ENCODE measurements at places on chromosomes 12 and 14. TPM values are rescaled to one million over a fixed set of nuclear protein-coding genes. Genes with fewer than 3 reads are reported as not detected.
A peak's percentile ranks its signal among the peaks of the same experiment; 100 is the strongest.

DNA sequence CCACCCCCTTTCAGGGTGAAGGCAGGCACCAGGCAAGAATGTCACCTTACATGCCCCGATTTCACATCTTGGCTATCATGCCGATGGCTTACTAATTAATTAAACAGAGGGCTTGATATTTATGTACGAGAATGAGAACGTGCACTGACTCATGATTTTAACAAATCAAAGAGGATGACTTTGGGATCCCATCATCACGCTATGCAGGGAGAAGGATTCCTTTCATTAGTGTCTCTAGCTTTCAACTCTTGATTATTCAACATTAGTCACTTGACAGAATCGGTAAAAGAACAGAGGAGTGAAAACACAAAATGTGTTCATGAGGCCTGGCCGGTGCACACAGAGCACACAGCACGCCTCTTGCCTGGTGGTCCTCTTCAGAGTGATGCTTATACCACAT lies 80.6 kb downstream of the PRKAB1 start:
- H3K4me3 ChIP-seq: no peak overlapping the region
- no peaks in the 10 kb centered on the region for H3K36me3 ChIP-seq
- no peak for DNase-seq
- H3K4me1 ChIP-seq: no peaks in the 10 kb centered on the region
- no peak overlapping the region for H3K27ac ChIP-seq

Gene SAMD15
- 0.83 TPM for total RNA-seq

GRCh38 chr14:94772548-94772947 lies 2.6 kb upstream of the GSC start:
- H3K4me1 ChIP-seq: no peaks in the 10 kb centered on the region
- no peak overlapping the region for H3K27ac ChIP-seq
- no peak for DNase-seq
- peaks cover 43% of the 10 kb centered on the region for H3K27me3 ChIP-seq

GRCh38 chr12:131443019-131444000 lies 267.6 kb upstream of the SFSWAP start:
- DNase-seq: no peak
- H3K36me3 ChIP-seq: no peaks in the 10 kb centered on the region
- no peaks in the 10 kb centered on the region for H3K27me3 ChIP-seq
- no peaks in the 10 kb centered on the region for H3K4me1 ChIP-seq
- no peak overlapping the region for H3K4me3 ChIP-seq

GRCh38 chr14:89493406-89493805 lies 76.4 kb upstream of the FOXN3 start:
- no peak overlapping the region for H3K4me3 ChIP-seq
- H3K36me3 ChIP-seq: no peaks in the 10 kb centered on the region
- no peak overlapping the region for H3K27ac ChIP-seq
- no peaks in the 10 kb centered on the region for H3K4me1 ChIP-seq
- DNase-seq: no peak

DNA sequence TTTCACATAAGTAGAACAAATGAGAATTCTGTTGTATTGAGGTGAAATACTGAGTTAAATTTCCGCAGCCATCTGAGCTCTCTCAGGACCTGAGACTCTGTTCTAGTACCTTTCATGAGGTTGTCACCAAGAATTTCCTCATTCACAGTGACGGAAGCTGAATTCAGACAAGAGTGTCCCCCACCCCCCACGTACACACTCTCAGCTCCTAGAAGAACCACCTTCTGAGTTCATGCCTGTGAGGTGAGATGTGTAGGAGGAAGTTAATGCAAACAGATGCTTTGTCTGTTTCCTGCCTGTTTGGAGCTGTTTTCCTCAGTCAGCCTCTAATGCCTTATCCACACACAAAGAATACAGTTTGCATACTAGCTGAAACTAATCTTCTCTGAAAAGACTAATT lies 18.2 kb downstream of the BICDL1 start:
- H3K4me1 ChIP-seq: peaks cover 59% of the 10 kb centered on the region
- peak overlapping the region; percentile 48 for H3K27ac ChIP-seq
- H3K36me3 ChIP-seq: peaks cover 3% of the 10 kb centered on the region

Gene GLIPR1L1
- total RNA-seq: not detected

DNA sequence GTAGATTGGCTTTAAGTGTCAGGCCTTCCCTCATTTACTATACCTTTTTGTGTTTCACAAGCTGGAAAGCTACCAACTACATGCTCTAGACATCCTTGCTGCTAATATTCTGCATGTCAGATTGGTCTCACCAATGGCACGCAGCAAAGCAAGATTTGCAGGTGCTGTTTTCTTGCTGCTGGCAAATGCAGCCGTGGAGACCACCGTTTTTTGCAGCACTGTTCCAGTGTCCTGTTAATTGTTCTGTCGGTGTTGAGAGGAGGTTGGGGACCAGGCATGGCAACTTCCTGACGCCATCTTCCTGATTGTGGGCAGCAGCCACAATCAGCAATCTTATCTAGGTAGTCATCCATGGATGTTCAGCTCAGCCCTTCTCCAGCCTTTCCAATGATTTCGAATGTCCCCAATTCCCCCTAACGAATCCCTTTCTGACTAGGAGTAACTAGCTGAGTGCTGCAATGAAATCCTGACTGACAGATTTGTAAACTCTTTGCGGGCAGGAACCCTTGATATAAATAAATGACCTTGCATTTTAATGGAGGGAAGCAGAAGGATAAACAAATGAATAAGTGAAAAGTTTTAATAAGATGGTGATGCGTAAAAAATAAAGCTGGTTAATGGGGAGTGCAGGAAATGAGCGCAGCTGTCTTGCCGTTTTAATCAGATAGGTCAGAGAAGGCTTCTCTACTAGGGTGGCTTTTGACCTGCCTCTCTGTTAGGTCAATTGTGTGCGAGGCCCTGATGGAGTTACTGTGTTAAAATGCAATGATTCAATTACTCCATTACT lies 574 bp upstream of the CRADD start:
- peak overlapping the region; percentile 75 for H3K4me3 ChIP-seq
- H3K36me3 ChIP-seq: no peaks in the 10 kb centered on the region
- H3K27me3 ChIP-seq: no peaks in the 10 kb centered on the region

- no peak overlapping the region for H3K4me3 ChIP-seq
- H3K27ac ChIP-seq: no peak overlapping the region
- H3K4me1 ChIP-seq: no peaks in the 10 kb centered on the region
- no peaks in the 10 kb centered on the region for H3K36me3 ChIP-seq
- H3K27me3 ChIP-seq: no peaks in the 10 kb centered on the region
Measured at GRCh38 chr12:29710104-29710503, 73.6 kb downstream of the TMTC1 start.

GRCh38 chr12:41956353-41956752 lies 188.3 kb downstream of the GXYLT1 start:
- no peak for DNase-seq
- no peaks in the 10 kb centered on the region for H3K4me1 ChIP-seq
- H3K36me3 ChIP-seq: no peaks in the 10 kb centered on the region
- no peak overlapping the region for H3K4me3 ChIP-seq

DNA sequence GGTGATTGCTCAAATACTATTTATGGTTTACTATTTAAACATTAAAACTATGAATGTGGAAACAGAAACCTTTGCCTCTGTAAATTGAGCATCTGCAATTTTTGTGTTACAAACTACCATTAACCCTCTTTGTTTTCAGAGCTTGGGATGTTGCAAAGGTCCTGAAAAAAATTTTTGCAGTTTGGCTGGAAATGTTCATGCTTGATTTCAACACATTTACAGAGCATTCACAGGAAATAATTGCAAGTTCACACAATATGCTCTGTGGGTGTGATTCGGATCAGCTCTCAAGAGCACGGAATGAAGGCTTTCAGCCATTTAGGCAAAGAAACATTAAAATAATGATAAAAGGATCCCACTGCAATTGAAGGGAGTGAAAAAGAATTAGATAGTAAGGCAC lies 232.9 kb downstream of the ATP23 start:
- no peak for DNase-seq
- no peak overlapping the region for H3K27ac ChIP-seq
- no peaks in the 10 kb centered on the region for H3K27me3 ChIP-seq

GRCh38 chr12:92466391-92467305 lies 236.1 kb upstream of the PLEKHG7 start:
- H3K27me3 ChIP-seq: no peaks in the 10 kb centered on the region
- DNase-seq: no peak
- H3K4me1 ChIP-seq: peaks cover 16% of the 10 kb centered on the region
- no peak overlapping the region for H3K4me3 ChIP-seq
- no peak overlapping the region for H3K27ac ChIP-seq
- no peaks in the 10 kb centered on the region for H3K36me3 ChIP-seq

Gene TROAP
- 33.6 TPM for total RNA-seq

DNA sequence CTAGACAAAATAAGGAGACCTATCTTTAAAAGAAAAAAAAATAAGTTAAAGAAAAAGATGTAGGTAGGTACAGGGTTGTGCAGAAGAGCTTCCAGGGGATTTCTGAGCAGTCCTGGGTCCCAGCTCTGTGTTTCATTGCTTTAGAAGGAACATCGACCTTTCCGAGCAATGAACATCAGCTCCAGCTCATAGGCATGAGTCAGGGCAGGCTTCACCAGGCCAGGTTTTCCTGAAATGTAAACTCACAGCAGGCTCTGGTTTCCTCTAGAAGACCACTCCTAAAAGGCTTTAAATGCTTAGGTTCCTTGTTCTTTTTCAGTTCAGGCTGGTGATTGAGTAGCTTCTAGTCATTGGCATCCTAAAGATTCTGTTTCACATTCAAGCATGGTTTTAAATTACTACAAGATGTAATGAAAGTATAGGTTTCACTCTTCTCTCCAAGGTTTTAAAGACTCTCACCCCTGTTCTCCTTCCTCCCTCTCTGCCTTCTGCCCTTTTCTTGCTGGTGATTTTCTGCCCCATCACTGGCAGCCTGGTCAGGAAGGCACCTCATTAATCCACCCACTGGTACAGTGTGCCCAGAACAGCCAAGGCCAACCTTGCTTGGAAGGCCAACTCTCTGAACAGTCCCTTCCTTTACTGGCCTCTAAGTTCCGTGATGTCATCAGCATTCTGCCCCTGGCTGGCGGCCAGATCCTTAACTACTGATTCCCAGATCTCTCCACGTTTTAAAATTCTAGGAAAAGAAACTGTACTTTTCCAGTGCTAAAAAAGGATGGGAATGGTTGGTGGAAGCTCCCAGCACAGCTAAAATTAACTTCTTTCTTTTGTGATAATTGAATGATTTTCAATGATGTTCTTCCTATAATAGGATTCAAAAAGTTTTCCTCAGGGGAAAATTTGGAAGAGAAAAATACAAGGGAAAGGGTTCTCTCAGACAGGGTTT lies 109.4 kb upstream of the HIF1A start:
- H3K36me3 ChIP-seq: no peaks in the 10 kb centered on the region
- no peak overlapping the region for H3K4me3 ChIP-seq
- H3K4me1 ChIP-seq: no peaks in the 10 kb centered on the region
- DNase-seq: no peak
- no peak overlapping the region for H3K27ac ChIP-seq

DNA sequence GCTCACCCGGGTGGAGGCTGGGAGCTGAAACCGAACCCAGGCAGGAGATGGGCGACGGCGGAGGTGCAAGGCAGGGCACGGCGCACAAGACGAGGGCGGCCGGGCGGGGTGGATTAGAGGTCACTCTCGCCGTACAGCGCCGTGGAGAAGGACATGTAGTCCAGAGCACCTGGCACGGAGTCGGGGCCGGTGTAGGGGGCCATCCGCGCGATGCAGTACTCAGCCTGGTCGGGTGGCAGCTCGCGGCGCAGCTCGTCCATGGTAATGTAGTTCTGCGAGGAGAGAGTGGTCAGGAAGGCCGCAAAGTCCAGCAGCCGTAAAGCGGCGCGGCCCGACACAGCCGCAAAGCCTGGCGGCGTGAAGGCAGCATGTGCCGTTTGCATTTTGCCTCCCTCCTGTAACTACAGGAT lies 81.9 kb upstream of the ZFP36L1 start:
- no peak overlapping the region for H3K4me3 ChIP-seq
- peaks cover 16% of the 10 kb centered on the region for H3K36me3 ChIP-seq
- DNase-seq: no peak
- H3K27ac ChIP-seq: no peak overlapping the region
- no peaks in the 10 kb centered on the region for H3K27me3 ChIP-seq

DNA sequence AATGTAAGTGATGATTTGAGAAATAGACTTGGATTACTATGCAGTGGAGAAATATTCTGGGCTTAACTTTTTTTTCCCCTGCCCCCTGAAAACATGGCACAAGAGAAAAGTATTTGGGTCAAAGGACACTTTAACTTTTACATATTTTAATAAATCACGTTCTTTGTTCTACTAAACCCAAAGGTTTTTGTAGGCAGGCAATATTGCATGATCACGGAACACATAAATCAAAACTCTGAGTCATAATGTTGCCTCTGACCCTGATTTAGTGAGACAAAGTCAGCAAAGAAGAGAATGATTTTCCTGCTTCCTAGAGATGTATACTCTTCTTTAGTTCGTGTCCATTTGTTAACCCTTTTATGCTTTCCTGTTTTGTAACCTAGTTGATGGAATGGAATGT lies 38.0 kb downstream of the ABCD2 start:
- H3K4me1 ChIP-seq: no peaks in the 10 kb centered on the region
- H3K4me3 ChIP-seq: no peak overlapping the region
- DNase-seq: no peak
- no peaks in the 10 kb centered on the region for H3K27me3 ChIP-seq
- H3K27ac ChIP-seq: no peak overlapping the region

- H3K27me3 ChIP-seq: no peaks in the 10 kb centered on the region
- H3K4me1 ChIP-seq: no peaks in the 10 kb centered on the region
- no peak overlapping the region for H3K4me3 ChIP-seq
Measured at GRCh38 chr14:51726166-51726899, 74.6 kb downstream of the FRMD6 start.

GRCh38 chr14:62908506-62908905 lies 136.8 kb downstream of the KCNH5 start:
- H3K27me3 ChIP-seq: no peaks in the 10 kb centered on the region
- no peak for DNase-seq
- H3K4me3 ChIP-seq: no peak overlapping the region
- no peak overlapping the region for H3K27ac ChIP-seq
- no peaks in the 10 kb centered on the region for H3K36me3 ChIP-seq
- no peaks in the 10 kb centered on the region for H3K4me1 ChIP-seq

DNA sequence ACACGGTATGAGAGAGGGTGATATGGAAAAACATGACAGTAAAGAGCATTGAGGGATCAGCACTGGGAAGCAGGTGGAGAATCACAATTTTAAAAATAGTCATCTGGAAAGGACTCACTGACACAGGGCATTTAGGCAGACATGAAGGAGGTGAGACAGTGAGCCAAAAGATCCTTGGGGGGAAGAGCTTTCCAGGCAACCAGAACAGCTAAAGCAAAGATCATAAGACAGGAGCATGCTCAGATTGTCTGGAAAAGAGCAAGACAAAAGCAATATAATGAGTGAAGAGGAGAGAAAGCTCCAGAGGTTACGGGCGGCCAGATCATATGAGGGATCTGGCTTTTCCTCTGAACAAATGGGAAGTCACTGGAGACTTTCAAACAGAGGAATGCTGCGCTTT lies 63.9 kb downstream of the DENND5B start:
- no peaks in the 10 kb centered on the region for H3K36me3 ChIP-seq
- no peaks in the 10 kb centered on the region for H3K4me1 ChIP-seq
- H3K27ac ChIP-seq: no peak overlapping the region
- no peak for DNase-seq
